Coronary artery (tissue), 2 donors: ENCODE measurements at places on chromosomes 2 and 18.

GRCh38 chr2:171419333-171419732 lies 14.5 kb downstream of the METTL8 start:
- no peak for DNase-seq

- no peak for DNase-seq
These were observed 741.1 kb upstream of the SALL3 start for GRCh38 chr18:78238404-78239089.

DNA sequence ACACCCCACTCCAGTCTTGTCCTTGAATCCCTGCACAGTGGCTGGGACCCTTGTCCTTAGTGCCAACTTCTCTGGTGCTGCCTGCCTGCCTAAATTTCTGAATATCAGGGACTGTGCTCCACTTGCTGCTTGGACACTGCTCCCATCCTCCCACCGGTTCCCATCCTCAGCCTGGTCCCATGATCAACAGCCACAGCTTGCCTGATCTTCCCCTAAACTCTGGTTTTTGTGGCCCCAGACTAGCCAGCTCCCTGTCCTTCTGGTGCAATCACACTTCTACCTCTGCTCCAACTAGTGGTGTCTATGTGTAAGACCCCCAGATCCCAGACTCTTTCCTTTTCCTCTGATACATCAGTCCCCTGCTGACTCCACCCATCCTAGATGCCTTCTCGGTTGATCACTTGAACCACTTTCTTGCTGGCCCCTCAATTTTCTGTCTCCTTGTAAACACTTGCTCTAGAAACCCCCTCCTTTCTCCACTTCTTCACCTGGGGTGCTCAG lies 37.2 kb upstream of the POLE4 start:
- DNase-seq, result no peak

DNA sequence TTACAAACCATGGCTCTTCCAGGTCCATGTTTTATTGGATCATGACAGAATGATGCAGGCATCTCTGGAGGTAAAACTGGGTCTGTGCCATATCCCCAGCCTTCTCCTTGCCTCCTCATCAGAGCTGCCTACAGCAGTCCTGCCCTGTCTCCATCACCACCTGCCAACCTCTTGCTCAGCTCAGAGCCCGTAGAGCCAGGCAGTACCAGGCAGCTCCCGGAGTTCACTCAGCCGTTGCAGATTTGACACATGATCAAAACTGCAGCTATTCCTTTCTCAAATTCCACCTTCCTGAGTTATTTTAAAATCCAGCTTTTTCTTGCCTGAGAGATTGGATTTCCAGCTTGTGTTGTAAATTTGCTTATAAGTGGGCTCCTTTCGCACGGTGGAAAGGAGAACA lies 218.2 kb upstream of the CELF4 start:
- DNase-seq, result no peak

DNA sequence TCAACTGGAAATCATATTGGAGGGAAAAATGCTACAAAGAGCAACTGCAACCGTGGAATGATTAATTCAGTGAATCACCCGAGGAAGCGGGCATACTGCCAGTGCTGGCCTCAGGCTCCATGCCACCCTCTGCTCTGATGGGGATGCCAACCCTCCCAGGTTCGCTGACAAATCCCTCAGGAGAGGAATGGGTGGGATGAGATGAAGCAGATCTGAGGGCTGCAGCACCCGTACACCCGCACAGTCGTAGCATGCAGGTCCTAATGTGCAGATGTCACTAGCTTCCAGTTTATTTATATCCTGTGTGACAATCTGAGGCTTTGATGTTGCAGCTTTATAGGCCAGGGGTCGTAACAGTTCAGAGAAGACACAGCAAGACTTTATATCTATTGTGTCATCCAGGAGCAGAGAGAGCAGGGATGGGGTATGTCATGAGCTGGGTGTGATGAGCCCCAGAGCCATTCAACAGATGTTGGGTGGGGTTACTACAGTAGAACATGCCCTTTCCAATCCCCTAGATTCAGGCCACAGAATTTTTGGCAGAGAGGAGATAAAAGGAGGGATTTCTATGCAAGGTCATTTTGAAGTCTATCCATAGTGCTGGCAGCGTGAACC lies 44.6 kb downstream of the DPP4 start:
- DNase-seq, result no peak

DNA sequence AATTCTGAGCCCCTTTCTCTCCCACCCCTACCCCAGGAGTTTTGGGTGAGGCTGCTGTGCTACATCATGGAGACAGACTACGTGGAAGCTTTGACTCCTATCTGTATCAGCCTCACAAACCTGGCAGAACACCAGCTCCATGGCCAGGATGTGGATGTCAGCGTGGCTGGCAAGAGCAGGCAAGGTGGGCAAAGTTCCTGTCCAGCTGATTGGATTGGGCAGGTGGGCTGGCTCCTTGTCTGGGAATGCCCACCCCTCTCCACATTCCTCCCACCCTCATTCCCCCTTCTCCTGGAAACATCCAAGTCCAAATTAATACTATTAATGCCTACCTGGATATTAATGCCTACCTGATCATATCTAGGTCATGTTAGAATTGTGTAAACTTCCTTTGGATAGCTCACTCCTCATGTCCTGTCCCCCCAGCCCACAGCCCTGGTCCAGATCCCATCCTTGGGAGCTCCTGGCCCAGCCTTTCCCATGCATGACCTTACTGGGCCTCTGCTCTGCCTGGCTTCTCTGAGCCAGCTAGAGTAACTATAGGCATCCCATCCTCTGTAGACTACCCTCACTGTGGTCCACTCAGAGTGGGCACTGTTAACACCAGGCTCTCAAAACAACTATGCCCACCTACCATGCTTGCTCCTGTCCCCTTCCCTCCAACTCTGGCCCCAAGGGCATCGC lies 24.1 kb downstream of the MROH2A start:
- DNase-seq, result no peak
